EH (cell line): ENCODE measurements at places on chromosomes 3 and 15.
A peak's percentile ranks its signal among the peaks of the same experiment; 100 is the strongest.

DNA sequence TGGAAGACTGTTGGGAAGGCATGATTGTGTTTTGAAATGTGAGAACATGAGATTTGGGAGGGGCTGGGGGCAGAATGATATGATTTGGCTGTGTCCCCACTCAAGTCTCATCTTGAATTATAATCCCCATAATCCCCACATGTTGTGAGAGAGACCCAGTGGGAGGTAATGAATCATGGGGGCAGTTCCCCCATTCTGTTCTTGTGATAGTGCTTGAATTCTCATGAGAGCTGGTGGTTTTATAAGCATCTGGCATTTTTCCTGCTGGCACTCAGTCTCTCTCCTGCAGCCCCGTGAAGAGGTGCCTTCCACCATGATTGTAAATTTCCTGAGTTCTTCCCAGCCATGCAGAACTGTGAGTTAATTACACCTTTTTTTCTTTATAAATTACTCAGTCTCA lies 430.5 kb downstream of the OTOL1 start:
- no peak for DNase-seq

DNA sequence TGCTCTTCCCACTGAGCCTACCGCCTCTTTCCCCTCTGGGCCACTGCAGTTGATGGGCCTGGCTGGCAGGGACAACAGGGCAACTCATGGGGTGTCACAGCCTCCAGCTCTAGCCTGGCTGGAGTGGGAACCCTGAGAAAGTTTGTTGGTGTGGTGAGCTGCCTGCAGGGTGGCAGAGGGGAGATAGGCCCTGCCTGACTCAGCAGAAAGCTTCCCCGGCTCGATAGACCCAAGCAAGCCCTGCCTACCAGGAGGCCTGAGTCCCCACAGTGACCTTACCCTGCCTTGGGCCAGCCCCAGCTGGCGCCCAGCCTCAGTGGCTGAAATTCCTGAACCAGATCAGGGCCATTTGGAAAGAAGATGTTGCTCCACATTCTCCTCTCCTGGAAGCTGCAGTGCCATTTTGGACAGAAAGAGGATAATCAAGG lies 29.4 kb downstream of the ABTB1 start:
- peak; percentile 52 for DNase-seq

DNA sequence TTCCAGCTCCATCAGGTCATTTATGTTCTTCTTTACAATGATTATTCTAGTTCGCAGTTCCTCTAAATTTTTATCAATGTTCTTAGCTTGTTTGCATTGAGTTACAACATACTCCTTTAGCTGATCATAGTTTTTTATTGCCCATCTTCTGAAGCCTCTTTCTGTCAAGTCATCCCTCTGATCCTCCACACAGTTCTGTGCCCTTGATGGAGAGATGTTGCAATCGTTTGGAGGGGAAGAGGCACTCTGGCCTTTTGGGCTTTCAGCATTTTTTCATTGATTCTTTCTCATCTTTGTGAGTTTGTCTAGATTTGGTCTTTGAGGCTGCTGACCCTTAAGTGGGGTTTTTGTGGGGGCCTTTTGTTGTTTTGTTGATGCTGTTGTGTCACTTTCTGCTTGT lies 234.6 kb upstream of the CBLB start:
- DNase-seq = no peak

- DNase-seq = no peak
These were observed 10.2 kb upstream of the ITPKA start for GRCh38 chr15:41483519-41483918.

DNA sequence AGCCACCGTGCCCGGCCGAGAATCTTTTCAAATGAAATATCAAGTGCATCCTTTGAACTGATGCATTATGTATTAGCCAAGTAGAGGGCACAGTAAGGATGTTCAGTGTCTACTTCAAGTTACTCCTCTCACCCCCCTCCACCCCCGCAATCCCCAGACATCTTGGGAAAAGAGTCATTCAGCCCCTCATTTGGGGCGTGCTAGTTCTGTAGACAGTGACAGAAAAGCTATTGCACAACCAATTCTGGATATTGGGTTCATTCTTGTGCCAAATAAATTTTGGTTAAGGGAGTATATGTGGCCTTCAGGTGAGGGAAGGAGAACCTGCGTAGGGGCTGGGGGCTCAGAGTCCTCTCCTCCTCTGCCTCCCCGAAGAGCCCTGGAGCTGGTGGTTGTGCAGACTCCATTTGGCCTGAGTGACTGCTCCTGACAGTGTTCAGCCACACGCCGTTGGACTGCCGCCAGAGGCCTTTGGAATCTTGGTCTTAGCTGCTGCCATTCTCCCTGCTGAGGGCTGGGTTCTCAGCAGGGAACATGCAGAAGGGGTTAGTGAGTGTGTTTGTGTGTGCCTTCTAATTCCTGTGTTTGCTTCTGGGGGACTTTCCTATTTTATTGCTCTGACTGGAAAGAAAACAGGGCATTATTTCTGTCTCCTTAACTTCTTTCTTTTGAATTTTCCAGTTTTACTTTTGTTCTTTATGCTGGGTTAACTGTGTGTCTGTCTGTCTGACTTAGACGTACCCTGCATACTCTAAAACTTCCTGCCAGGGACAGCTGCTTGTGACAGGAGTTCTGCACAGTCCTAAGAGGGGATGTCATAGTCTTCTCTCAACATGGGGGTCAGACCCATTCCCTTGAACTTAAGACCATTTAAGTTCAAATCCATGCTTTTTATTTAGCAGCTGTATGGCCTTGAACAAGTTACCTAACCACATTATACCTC lies 21.0 kb downstream of the RARB start:
- DNase-seq = peak; percentile 93

- peak; percentile 23 for DNase-seq
These were observed 588.4 kb downstream of the NAALADL2 start for GRCh38 chr3:175447521-175447920.

DNA sequence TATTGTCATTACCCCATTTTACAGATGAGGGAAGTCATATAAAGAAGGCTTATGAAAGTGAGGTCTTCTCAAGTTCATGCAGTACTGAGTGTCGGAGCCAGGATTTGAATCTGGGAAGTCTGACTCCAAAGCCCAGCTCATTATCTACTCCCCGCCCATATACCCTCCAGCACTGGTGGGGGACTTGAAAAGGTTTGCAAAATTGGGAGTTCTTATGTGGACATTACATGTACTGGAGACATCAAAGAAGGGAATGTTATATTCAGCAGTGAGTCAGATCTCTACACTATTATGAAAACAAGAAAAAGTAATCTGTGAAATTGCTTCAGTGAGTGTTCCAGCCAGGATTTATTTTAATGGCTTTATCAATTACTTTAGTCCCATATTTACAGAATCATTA lies 185.2 kb upstream of the CADPS start:
- DNase-seq = no peak

- DNase-seq = no peak
These were observed 331.9 kb downstream of the ULK4 start for GRCh38 chr3:41629986-41630385.

DNA sequence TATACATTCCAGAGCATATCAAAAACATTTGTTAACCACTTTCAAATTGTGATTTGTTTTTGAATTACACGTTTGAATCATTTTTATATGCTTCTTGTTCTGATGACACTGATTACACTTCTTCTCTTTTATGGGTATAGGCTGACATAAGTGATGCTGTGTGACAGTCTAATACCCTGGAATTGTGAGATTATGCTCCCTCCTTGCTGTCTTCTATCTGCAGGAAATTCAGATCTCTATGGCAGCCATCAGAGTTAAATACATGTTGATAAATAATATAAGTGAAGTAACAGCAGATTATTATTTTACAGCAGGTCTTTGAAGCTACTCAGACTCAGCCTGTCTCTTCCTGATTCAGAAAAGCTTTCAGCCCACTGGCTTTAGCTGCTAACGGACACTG lies 248.9 kb downstream of the ZMAT3 start:
- no peak for DNase-seq

GRCh38 chr15:93709708-93710107 lies 521.7 kb upstream of the MCTP2 start:
- DNase-seq = no peak

DNA sequence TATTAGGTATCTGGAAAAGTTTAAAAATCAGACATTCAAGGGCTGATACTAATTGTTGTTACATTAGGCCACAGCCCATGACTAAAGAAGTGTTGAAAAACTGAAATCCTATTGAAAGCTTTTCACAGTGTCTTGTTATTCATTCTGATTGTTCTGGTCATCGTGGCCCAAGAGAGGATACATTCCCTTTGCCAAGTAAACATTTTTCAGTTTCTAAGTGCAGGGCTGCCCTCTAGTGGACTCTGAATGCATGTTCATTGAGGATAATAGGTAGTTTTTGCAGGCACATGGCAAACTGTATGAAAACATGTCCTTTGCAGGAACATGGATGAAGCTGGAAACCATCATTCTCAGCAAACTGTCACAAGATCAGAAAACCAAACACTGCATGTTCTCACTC lies 181.1 kb downstream of the MYRIP start:
- peak; percentile 60 for DNase-seq

DNA sequence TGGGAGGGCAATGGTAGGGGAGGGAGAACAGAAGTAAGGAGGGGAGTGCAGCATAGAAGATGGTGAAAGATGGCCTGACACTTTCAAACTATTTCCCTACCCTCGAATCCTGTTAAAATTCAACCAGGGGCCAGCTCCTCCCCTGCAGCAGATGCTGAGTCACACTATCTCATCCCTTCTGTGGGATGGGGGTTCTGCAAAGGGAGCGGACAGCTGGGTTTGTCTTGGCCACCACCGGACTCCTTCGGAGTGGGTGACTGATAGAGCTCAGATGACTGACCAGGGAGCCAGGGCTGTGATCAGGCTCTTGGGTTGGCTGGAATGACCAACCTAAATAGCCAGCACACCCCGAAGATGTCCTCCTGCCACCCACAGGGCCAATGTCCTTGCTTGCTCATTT lies 33.6 kb upstream of the TMCC1 start:
- DNase-seq = no peak

DNA sequence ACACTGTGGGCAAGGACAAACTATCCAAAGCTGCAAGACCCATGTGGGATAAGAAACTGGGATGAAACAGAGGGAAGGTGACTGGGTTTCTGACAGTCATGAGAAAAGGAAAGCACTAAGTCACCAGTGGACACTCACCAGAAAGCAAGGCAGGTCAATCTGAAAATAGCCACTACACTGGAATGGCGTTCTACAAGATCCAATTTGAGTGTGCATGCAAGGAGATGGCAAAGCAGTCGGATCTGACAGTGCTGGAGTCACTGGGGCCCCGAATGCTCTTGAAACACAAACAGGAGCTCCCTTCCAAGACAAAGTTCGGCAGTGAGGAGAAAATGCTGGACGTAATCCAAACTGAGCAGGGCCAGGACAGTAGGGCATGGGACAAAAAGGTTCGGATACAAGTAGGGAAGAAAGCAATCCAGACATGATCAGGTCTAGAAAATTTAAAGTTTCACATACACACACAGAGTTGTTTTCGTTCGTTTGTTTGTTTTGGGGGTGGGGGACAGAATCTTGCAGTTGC lies 95.5 kb downstream of the EOMES start:
- DNase-seq = no peak

DNA sequence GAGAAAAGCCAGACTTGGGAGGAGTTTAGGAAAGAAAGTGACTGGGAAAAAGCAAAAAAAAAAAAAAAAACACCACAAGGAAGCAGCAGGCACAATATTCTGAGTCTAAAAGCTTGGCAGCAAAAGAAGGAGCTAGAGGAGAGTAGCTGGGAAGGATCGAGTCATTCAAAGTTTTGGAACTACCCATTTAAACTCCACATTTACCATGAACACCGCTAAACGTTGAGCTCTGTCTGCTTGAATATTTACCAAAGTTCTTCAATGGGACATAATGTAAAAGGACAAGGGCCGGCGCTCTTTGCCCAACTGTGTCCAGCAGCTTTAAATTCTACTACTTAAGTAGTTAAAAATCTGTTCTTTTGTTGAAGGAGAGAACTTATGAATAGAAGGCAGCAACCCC lies 481.9 kb downstream of the FOXP1 start:
- peak; percentile 68 for DNase-seq

DNA sequence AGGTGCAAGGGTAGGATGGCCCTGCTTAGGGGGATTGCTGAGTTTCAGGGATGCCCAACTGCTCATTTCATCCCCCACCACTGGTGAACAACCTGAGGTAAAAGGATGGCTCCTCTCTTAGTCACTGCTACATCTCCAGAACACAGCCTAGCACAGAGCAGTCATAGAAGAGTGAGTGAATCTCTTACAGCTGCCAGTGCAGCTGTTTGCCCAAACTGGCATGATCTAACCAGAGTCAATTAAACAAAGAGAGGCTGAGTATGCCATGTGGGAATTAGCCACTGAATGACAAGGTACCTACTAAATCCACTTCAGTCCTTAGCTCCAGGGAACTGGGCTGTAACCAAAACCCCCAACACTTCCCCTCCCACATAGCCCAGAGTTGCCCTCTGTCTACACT lies 6.8 kb upstream of the NCKIPSD start:
- DNase-seq = no peak

DNA sequence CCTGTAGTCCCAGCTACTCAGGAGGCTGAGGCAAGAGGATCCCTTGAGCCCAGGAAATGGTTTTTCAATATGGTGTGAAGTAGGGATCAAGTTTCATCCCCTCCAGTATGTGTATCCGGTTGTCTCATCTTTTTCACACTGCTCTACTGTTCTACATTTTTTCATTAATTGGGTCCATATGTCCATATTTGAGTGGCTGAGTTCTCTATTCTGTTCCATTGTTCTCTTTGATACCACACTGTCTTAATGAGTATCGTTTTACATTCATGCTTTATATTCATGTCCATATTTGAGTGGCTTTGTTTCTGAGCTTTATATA lies 81.6 kb upstream of the LRRFIP2 start:
- peak; percentile 74 for DNase-seq

GRCh38 chr3:152226176-152226575 lies 42.6 kb upstream of the MBNL1 start:
- no peak for DNase-seq

DNA sequence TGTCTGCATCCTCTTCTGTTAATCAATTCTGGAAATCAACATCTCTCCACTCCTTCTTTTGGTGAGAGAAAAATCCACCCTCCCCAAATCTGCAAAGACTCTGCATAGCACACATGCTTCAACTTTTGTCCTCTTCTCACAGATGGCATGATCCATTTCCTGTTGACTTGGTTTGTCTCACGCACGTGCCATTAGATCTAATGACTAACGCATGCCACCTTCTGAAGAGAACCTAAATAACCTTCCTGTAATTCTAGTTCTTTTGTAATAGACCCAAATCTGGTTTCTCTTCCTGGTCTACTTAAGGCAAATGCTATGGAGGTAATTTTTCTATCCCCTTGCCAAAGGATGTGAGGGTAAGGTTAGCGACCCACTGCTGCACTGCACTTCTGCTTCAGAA lies 51.0 kb upstream of the ATOSA start:
- DNase-seq = peak; percentile 88

GRCh38 chr15:74295800-74296199 lies 59.7 kb downstream of the CCDC33 start:
- no peak for DNase-seq
